Psoas muscle (tissue), 8 donors: ENCODE measurements at places on chromosomes 5 and 9.

DNA sequence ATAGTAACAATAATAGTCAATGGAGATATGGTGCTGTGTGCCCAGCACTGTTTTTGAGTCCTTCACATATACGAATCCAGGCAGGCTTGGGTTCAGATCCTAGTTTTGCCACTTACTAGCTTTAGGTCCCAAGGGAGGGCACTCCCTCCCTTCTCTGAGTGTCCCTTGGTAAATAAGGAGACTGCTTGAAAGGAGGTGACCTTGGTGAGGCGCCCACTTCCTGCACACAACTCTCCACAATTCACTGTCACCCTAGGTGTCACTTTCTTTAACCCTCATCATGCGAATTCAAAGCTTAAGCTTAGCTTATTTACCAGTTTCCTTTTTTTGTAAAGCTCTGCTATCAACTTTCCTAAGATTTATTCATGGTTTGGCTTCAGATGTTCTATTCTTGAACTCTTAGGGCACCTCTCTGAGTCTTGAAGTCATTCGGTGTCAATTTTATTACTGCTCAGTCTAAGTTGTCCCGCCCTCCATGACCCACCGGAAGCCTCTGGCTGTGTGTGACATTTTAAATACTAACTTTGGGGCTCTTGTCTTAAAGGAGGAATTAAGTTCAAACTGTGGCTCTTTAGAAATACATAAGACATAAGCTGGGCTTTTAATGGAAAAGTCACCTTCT lies 170.7 kb upstream of the ZNF618 start:
- no peak for DNase-seq

DNA sequence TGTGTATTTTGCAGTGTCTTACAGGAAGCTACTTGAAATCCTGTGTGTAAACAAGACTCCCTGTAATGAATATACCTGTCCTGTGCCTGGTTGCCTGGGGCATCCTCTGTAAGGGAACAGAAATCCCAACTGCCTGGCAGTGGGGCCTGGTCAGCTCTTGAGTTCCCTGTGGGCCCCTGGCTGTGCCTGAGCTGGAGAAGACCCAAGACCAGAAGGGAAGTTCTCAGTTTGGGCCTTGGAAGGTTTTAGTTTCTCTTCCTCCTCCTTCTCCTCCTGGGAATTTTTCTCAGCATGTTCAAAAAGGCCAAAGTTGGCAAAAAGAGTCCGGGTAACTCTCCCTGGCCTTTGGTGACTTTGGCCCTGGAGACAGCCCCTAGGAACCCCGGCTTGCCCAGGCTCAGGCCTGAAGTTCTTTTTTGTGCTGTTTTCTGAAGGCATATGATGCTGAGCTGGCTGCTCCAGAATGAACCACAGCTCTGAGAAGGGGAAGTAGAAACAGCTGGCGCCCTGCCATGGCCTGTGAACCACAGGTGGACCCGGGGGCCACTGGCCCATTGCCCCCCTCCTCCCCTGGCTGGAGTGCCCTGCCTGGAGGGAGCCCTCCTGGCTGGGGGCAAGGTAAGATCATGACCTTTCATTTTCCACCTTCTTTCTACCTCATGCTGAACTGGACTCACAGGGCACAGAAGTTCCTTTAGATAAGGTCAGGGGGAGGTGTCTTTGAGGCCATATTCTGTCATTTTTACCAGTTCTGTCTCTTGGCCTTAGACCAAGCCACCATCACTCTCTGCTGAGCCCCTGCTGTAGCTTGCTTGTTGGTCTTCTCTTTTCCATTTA lies 5.8 kb downstream of the TMEM268 start:
- DNase-seq: peak; percentile 80

DNA sequence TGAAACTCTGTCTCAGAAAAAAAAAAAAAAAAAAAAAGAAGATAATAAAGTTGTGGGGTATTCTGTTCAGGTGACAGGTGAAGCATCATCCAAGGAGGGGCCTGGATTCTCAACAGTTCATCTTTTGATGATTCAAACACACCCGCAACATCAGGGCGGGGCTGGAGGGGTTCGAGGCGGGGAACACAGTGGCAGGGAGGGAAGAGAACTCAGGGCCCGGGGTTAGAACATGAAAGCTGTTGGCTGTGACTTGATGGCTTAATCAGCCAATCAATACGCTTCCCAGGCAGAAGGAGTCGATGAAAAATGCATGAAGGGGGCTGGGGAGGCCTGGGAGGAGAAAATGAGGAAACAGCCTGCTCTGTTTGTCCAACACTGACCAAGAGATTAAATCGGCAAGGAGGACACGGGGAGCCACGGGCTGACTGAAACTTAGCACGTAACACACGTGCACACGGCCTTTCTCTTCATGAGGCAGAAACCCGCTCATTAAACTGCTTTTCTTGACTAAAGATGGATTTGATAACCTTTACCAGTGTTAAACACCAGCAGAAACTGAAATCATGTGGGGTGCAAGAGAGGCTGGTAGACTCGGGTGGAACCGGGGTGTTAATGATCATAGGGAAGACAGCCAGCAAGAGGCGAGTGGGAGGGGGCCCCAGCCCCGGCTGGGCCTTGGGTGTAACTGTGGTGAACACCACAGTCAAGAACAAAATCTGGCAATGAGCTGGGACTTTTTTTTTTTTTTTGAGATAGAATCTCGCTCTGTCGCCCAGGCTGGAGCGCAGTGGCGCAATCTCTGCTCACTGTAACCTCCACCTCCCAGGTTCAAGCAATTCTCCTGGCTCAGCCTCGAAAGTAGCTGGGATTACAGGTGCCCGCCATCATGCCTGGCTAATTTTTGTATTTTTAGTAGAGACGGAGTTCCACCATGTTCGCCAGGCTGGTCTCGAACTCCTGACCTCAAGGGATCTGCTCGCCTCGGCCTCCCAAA lies 105.7 kb upstream of the RAPGEF1 start:
- no peak for DNase-seq

GRCh38 chr5:129748913-129749880 lies 1.3 kb downstream of the MINAR2 start:
- no peak for DNase-seq

GRCh38 chr5:63089147-63089546 lies 510.5 kb downstream of the LRRC70 start:
- no peak for DNase-seq
